ENCODE measurements at places on chromosomes 2 and 18. TPM values are rescaled to one million over a fixed set of nuclear protein-coding genes. Genes with fewer than 3 reads are reported as not detected.

GRCh38 chr2:120826260-120826648 is 90.6 kb downstream of the GLI2 start:
- no peak for DNase-seq

DNA sequence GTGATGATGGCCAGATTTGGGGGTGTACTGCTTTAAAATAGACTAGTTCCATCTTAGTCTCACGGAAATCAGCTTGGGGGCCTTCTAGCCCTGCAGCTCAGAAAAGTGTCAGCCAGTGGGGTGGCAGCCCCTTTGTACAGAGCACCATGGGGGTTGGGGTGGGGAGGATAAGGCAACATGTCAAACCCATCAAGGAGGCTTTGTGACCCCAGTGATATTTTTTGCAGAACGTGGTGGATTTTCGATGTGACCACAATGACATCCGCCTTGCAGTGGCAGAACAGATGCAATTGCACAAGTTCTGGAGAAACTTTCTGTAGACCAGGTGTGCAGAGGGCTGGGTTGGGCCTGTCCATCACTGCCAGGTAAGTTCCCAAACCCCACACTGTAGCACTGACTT is 3.0 kb upstream of the CD8A start:
- no peak for DNase-seq

GRCh38 chr2:71154798-71155197 is 24.4 kb downstream of the MPHOSPH10 start:
- DNase-seq, result no peak

DNA sequence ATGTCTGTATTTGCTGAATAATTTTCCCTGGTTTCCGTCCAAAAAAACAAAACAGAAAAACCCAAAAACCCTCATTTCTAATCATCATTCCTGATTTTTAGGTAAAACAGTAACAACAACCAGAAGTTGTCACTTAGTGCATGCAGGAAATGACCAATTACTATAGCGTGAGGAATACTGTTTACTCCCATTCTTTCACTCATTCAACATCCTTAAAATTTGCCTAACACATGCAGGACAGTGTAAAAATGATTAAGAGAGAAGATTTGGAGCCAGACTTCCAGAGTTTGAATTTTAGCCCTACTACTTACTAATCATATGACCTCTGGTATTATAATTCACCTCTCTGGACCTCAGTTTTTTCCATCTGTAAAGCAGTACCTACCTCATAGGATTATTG is 83.1 kb downstream of the FIGN start:
- no peak for DNase-seq

ZNF532 gene
- 33.5 TPM for total RNA-seq

AOX1 gene
- total RNA-seq, result 43.0 TPM

DNA sequence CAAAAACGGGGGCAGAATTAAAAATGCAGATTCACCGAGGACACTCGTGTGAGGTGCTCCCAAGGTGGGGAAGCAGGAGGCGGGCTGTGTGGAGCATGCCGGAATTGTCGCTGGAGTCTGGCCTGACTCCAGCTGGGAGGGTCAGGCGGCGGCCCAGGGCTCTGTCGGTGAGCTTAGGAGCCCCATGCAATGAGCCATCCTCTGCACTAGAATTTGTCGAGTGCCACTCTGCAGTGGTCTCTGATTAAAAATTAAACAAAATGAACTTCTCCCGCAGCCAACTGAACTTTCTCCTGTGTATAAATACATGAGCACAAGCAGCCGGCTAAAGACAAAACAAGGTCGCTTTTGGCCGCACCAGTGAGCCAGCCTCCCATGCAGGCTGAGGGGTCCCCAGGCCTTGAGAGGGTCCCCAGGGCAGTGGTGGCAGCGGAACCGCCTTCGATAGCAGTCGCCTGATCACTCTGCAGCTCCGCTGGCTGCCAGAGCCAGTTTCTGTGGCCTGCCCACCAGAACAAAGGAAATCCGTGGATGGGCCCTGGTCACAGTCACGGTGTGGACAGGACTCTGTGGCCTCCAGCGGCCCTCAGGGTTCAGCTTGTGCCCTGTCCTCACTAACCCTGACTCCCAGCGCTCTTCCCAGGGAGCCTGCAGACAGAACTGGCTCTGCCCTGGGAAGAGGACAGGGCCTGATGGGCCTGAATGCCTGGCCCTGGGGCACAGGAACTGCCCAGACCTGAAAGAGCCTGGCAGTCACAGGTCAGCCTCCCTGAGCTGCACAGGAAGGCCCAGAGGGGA is 201.3 kb downstream of the EIPR1 start:
- no peak for DNase-seq

C2orf66 gene
- 0.32 TPM for total RNA-seq

GRCh38 chr2:192151853-192152252 is 42.9 kb downstream of the TMEFF2 start:
- DNase-seq, result peak; percentile 98

DNA sequence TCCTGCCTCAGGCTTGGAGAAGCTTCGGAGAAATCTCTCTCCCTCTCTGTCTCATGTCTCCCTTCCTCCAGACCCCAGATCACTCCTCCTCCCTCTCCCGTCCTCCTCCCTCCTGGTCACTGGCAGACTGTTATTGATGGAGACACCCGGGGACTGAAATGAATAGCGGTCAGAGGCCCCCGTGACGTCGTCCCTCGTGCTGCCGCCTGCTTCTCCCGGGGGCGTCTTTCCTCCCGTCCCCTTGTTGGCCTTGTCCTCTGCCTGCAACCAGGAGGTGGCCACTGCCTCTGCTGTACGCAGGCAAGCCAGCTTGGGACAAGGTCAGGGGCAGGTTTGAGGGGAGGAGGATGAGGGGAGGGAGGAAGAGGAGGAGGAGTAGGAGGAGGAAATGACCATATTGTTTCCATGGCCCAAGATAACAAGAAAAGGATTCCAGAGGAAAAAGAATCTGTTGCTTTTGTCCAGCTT is 78.2 kb downstream of the CELF4 start:
- DNase-seq, result no peak

NPHP1 gene
- total RNA-seq, result 4.8 TPM

DNA sequence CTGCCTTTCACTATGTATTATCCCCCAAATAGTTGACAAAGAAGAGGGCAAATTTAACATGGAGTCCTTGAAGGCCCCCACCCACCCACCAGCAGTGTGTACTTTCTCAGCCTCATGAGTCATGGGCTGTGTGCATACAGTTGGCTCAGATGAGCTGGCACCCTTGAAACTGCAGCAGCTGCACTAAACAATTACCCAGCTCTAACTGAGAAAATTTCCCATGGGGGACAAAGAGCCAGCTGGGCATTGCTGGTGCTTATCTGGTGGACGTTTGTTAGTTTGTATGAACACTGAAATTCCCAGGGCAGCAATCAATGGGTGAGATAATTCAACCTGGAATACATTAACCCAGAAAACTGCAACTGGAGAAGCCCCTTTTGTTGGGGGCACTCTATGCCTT is 131.7 kb downstream of the GCA start:
- DNase-seq, result peak; percentile 94

- no peak for DNase-seq
These were observed 1130.3 kb downstream of the DPP10 start for GRCh38 chr2:115572746-115573145.

- no peak for DNase-seq
These were observed 96.7 kb upstream of the COPS8 start for GRCh38 chr2:236988690-236989624.

- DNase-seq, result peak; percentile 69
These were observed 41.9 kb downstream of the SPTBN1 start for GRCh38 chr2:54497763-54498680.
